ENCODE measurements at places on chromosomes 2 and 18.

GRCh38 chr2:70523996-70524965 lies 29.3 kb downstream of the TGFA start:
- DNase-seq = no peak

DNA sequence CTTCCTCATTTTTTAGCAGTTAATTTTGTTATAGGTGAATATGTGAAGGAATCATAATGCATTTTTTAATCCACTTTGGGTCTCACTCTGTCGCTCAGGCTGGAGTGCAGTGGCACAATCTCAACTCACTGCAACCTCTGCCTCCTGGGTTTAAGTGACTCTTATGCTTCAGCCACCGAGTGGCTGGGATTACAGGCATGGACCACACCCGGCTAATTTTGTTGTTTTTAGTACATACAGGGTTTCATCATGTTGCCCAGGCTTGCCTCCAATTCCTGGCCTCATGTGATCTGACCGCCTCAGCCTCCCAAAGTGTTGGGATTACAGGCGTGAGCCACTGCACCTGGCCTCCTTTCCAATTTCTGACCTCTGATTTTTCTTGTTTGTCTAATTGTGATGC lies 17.7 kb downstream of the SCYGR5 start:
- DNase-seq = no peak

DNA sequence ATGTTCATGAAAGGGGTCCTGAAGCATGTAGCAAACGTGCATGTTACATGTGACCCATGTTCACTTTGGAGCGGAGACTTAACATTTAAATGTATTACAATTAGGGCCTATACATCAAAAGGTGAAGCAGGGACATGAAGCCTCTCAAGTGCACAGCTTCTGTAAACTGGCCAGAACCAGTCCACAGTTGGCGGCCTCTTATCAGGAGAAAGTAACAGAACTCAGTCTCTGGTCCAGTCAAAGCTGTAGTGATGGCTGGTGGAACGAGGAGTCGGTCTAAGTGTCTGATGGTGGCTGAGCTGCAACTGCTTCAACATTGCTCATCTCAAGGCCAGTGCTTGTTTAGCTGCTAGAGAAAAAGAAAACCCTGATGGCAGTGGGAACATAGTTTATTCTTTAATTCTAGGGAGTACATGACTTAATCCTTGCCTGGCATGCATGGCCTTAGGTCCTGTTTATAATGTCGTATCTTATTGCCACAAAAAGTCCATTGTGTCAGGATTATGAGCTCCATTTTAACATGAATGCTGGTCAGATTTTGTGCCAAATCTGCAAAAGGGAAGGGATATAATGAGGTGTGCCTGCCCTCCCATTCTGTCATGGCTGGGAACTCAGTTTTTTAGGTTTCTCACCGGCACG lies 22.2 kb upstream of the YES1 start:
- DNase-seq = no peak

GRCh38 chr2:38602136-38602731 lies 494 bp downstream of the HNRNPLL start:
- peak; percentile 20 for DNase-seq

GRCh38 chr2:69375494-69376353 lies 11.3 kb downstream of the GFPT1 start:
- DNase-seq = no peak

DNA sequence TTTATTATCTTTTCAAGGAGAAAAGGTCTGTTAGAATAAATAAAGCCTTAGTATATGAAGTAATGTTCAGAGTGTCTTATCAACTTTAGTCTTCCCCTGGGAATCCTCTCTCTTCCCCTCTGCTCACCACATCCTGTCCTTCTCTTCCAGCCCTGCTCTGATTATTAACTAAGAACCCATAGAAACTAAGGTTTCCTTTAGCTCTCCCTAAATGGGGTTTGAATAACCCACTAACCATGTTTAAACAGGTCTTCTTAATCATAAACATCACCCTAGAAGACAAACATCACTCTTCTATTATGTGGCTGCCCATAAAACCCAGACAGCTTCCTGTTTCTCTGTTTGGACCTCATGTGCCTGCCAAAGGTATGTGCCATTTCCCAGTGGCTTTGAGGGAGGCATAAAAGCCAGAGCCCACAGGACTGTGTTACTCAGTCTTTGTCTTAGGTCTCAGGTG lies 50.1 kb downstream of the SLC14A1 start:
- DNase-seq = no peak

GRCh38 chr18:59233017-59233410 lies 13.1 kb downstream of the GRP start:
- no peak for DNase-seq

DNA sequence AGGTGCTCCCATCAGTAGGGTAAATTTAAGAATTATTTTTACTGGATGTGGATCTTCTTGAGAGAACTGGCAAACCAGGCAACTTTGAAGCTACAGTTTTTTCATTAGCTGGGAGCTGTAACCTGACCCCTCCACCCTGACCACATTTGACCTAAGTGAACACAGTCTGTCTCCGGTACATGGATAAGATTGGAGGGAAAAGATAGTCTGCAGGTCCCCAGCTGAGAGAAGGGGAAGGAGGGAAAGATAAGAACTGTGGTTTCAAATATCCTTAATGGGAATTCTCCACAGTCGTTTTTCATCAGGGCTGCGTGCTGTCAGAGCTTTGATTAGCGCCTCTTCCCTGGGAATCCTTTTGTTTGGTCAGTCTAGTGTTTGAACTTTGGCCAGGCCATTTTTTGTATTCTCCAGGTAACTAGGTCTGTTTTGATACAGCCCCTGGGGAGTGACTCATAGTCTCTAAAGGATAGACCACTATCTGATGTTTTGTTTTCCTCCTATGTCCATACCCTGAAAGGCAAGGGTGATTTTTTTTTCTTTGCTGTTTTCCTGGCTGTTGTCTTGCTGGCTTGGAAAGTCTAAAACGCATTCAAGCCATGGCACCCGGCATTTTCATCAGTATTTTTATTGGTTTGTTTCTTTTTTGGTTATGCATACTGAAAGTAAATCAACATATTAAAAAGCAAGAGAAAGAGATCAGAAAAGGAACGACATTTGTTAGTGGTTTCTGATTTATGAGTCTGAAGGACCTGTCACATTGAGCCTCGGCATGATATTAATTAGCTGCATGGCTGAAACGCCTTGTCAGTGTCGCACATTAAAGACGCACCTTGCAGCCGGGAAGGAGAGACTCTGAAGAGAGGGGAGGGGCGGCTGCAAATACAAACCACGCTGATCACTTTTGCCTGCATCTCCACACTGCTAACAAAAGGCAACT lies 183.4 kb upstream of the FN1 start:
- DNase-seq = no peak

GRCh38 chr2:160362541-160362940 lies 131.1 kb downstream of the RBMS1 start:
- DNase-seq = no peak

GRCh38 chr2:127053731-127054603 lies 53.0 kb downstream of the BIN1 start:
- no peak for DNase-seq

DNA sequence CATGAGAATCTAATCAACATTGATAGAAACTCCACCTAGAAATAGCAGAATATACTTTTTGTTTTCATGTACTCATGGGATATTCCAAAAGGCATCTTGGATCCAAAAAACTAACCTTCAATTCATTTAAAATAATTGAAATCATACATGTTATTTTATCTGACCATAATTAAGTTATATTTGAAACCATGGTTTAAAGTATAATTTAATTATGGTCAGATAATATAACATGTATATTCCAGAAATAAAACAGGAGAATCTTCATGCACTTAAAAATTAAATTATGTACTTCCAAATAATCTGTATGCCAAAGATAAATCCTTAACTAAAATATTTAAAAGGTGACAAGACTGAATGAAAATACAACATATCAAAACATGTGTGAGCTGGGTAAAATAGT lies 651.3 kb upstream of the LINC00305 start:
- no peak for DNase-seq

GRCh38 chr2:215136669-215137328 lies 1.6 kb downstream of the ABCA12 start:
- no peak for DNase-seq

DNA sequence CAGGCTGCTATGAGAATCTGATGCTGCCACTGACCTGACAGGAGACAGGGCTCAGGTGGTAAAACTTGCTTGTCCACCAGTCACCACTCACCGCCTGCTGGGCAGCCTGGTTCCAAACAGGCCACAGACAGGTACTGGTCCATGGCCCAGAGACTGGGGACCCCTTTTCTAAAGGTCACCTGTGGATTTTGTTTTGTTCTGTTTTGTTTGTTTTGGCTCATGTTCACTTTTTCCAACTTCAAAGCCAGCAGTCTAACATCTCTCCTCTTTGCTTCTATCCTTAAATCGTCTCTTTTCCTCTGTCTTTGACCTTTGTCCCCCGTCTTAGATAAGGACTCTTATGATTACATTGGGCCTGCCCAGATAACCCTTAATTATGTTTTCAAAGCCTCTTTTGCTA lies 3.3 kb upstream of the CERKL start:
- DNase-seq = no peak
